ENCODE measurements at places on chromosomes 2 and 18. TPM values are rescaled to one million over a fixed set of nuclear protein-coding genes. Genes with fewer than 3 reads are reported as not detected.

DNA sequence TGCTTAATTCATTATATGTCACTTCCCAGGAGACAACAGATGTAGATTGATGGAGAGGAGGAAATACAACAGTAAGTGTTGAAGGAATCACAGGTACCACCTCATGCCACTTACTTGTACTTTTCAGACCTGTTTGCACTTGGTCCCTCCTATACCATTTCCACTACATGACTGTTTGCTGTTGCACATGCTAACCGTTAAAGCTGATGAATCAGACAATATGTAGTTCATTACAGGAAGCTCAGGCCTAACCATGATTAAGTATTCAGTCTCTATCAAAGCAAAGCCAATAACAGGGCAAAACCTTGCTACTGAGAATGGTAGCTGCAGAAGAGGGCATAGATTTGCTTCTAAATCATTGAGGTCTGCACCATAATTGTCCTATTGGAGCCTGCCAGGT lies 30.2 kb upstream of the GRP start:
- DNase-seq: no peak

- no peak for DNase-seq
Measured at GRCh38 chr2:227374158-227374557, 4.9 kb downstream of the TM4SF20 start.

DNA sequence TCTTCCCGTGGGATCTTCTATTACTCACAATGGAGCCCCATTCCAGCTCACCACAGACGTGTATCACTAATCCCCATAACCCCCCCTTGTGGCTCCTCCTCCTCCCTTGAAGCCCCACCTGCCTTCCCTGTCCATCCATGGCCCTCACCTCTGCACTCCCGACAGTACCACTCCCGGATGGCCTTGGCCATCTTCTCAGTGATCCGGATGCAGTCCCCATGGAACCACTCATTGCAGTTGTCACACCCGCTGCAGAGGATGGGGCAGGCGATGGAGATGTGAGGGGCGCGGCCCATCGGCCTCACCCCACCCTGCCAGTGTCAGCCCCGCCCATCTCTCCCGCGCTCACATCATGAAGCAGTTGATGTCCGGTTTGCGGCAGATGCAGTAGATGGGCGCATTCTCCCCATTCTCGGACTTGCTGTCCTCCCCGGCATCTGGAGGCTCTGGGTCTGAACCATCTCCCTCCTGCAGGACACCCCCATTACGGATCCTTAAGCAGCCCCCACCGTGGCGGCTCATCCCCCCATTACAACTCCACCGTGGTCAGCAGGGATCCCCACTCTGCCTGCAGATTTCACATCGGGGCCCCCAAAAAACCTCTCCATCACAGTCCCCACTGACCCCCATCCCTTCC lies 983 bp downstream of the CXXC1 start:
- DNase-seq: peak; percentile 54

DNA sequence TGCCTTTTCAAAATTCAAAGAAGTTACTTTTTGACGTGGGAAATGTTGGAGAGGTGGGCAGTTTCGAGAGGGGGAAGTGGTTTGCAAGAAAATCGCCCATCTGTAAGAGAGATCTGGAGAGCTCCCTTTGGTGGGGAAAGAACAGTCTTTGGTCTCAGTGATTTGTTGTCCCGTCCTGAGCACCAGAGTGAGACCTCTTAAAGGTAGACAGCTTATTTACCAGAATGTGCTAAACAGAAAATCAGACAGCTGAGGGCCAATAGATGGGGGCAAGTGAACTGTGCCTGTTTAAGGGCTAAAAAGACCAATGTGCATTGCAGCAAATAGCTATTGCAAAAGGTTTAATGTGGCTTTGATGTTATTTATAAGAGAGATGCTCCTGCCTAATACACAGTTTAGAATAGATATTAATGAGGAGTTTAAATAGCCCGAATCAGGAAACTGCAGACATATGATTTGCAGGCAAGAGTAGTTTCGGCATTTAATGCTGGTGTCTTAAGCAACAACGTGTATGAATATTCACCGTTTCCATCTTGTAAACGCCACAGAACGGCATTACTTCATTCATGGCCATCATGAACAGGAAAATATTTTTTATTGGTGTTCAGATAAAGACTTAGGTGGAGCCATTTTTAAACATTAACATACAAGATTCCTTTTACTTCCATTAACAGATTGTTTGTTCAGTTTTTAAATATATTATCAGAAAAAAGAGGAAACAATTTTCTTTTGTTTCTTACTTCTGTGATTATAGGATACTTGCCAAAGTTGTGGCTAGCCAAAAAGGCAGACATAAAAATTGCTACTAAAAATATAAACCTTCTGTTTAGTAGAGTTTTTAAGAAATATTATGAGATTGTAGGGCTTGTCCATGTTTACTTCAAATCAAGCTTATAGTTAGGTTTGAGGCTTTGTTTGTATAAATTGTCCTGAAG lies 29.6 kb downstream of the ARHGAP15 start:
- no peak for DNase-seq

DNA sequence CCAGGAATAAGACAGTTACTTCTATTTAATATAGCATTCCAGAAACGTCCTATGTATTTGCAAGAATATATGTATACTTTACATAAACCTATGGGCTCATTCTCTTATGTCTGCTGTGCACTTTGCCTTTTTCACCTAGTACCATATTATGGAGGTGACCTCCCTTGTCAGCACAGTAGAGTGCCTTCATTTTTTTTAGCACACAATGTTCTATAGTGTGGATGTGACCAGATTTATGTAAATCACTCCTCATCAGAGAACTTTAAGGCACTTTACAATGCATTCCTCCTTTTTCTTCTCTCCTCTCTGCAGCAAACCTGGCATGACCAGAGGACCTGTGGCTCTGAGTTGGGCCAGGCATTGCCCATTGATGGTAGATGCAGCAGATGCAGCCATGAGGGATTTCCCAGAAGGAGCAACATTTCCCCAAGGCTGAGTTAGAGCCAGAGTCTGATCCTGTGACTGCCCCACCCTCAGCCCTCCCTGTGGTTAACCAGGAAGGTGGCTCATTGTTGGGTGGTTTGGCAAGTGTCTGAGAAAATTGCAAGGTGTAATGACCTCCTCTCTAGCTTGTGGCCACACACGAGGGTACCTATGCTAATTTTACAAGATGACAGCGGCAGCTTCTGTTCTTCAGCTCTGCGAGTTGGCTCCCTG lies 76.5 kb upstream of the DLX2 start:
- no peak for DNase-seq

DNA sequence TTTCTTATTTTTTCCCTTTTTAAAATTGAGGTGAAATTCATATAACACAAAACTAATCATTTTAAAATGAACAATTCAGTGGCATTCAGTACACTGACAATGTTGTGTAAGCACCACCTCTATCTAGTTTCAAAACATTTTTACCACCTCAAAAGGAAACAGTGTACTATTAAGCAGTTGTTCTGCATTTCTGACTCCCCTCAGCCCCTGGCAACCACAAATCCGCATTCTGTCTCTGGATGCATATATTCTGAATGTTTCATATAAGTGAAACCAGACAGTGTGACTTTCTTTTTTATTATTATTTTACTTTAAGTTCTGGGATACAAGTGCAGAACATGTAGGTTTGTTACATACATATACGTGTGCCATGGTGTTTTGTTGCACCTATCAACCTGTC lies 19.2 kb upstream of the TANK start:
- no peak for DNase-seq

DNA sequence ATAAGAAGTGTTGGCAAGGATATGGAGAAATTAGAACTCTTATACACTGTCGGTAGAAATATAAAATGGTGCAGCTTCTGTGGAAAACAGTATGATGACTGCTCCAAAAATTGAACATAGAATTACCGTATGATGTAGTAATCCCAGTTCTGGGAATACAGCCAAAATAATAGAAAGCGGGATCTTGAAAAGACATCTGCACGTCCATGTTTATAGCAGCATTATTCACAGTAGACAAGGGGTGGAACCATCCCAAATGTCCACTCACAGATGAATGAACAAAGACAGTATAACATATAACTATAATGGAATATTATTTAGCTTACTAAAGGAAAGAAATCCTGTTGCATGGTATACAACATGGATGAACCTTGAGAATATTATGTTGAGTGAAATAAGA lies 257.7 kb downstream of the TDRD15 start:
- DNase-seq: no peak

DNA sequence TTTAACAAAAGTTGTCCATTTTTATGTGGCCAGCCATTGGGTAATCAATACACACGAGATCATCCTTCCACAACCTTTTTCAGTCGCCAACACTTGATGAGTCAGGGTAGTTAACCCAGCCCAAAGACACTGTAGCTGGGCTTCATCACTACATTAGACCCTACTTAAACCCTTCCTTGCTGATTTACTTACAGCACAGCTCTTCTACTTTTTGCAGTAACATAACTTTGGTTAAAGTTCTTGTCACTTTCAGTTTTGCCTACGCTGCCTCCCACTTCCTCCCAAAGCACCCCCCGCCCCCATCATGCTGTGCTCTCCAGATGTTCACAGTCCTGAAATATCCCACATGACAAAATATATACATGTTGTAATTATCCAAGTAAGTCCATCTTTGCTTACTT lies 103.6 kb downstream of the CDK15 start:
- no peak for DNase-seq

- no peak for DNase-seq
Measured at GRCh38 chr2:17867133-17867532, 11.3 kb upstream of the KCNS3 start.

GRCh38 chr2:231259104-231259503 lies 60.7 kb downstream of the ARMC9 start:
- DNase-seq: no peak

The ANKRD39 gene
- total RNA-seq: 53.3 TPM

The AQP12A gene
- total RNA-seq: not detected

The LRRC30 gene
- not detected for total RNA-seq
